Activated T-cell treated with anti-CD3 and anti-CD28 coated beads, Interleukin-2, amount 50 U/mL, for 48 hours (primary cell): ENCODE measurements at places on chromosomes 2 and 18.

DNA sequence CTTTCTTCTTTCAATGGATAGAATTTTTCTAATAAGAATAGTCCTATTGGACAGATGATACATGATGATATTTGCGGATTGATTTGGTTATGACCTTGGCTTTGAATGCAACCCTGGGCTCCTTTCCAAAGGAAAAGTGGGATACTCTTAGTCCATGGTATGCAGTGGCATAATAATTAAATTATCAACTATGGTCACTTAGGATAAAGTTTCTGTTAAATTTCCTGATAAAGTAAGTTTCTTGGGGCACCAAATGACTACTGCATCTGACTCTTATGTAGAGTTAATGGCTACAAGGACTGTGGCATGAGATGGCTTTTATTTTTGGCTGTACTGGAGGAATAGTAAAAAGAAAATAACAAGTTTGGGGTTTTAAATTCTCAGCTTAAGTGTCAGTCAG, 126.7 kb downstream of the QPCT start:
- DNase-seq, result no peak

- DNase-seq, result peak; percentile 19
Measured at GRCh38 chr2:230942371-230942770, 17.3 kb upstream of the GPR55 start.

DNA sequence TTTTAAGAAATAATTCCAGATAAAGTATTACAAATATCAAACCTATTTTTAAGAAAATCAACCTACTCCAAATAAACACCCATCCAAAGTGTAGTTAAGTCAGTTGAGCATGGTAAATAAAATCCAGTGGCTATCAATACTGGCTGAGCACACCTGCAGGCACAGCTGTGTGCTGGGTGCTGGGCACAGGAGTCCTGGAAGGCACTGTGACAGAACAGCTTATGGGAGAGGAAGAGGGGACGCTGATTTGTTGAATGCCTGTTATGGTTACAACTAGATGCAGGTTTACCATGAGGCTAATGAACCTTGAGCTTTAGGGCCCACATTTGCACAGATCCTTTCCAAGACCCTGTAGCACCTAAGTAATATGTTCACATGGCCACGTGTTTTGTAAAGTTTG, 202.7 kb downstream of the MTX2 start:
- DNase-seq, result no peak

DNA sequence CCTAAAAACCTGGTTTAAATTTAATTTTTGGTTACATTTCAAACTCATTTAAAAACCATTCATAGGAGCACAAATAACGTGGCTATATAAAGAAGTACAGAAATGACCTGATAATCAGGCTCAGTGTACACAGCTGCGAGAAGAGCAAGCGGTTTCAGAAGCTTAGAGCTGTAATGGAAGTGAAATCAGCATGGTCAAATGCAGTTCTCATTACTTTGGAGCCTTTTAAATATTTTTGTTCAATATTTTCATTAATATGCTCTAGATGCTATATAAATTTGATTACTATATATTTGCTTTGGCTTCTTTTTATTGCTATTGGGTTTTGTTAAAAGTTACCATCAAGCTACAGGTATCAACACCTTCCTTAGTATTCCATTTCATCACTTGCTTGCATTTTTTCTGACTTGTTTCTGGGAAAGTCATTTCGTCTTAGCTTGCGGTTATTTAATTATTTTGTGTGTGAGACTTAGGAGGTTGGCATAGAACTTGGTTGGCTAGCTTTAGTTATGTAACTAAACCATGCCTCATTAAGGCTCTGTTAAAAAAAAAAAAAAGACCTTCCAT, 58.7 kb downstream of the AFTPH start:
- DNase-seq, result no peak

GRCh38 chr2:74889159-74889558, 55.2 kb downstream of the HK2 start:
- DNase-seq, result no peak

DNA sequence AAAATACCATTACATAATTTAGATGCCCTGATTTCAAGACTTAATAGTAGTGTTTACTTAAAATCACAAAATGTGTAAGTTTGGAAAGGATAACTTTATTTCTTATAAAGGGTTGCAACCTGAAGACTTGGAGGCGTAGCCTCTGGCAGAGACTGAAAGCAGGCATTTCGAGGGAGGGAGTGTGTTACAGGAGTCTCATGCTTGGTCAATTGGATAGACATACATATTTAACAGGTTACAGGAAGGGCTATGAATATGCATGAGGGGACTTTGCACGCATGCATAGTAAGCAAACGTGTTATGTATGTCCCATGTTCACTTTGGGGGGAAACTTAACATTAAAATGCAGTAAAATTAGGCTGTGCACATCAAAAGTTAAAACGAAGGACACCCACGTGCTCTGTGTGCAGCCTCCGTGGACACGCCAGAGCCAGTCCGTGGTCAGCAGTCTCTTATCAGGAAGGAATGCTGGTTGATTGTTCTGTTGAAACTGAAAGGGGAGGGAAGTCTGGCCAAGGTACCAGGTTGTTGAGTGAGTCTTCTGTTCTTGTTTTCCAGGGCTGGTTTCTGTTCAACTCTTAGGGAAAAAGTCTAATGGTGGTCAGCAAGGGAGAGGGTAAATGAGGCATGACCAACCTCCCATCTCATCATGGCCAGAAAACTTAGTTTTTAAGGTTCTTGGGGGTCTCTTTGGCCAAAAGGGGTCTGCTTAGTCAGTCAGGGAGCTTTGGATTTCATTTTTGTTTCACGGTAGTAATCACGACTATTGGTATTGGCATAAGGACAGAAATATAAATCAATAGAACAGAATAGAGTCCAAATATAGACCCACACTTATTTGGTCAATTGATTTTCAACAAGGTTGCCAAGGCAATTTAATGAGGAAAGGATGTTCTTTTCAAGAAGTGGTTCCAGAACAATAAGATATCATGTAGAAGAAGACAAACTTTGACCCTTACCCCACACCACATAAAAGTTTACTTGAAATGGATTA, 121.9 kb downstream of the MCFD2 start:
- no peak for DNase-seq
